ENCODE measurements at places on chromosomes 12 and 14.

DNA sequence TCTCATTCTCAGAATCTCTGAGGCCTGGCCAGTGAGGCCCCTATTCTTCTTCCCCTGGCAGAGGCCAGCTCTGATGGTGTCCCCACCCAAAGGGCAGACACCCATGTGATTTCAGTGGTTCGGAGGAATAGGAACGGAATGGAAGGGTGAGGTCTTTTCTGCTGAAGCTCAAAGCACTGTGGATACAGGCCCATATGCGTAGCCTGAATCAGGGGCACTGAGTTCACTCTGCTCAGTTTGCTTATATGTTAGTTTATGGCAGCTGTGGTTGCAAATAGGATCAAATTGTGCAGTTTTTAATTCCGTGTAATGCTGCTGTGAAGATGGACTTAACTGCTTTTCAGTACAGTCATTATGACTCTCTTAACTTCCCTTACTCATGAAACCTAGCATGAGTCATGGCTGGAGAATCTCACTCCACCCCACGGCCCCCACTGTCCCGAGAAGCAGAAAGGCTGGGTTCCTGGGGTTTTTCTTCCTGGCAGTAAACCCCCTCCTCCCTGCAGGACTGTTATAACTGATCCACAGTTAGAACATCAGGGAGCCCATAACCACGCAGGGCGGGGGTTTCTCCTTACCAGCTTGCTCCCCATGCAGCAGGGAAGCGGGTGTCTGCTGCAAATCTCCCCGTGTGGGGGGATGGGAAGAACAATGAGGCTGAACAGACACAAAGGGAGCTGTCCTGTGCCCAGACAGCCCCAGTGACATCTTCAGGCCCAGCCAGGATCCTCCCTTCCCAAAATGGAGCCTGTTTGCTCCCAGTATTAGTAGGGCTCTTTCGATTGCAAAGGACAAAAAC, 122.7 kb downstream of the SLC38A6 start:
- DNase-seq, result peak; percentile 99

- no peak for DNase-seq
Measured at GRCh38 chr12:27260746-27261145, 16.7 kb downstream of the STK38L start.

DNA sequence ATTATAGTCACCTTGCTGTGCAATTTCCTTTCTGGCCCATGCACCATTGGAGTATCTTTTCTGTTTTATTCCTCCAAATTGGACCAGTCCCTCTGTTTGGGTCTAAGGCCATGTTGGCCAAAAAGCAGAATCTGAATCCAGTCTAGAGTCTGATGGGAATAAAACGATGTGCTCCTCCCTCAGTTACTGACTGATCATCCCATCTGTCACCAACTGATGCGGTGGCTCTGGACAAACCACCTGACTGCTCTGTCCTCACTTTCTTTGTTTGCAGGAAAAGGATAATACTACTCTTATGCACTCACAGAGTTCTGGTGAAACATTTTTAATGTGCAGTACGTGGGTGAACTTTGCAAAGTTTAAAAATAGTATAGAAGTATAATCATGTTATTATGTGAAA, 120.2 kb upstream of the HIF1A start:
- no peak for DNase-seq

GRCh38 chr14:75909630-75910029, 72.2 kb downstream of the TGFB3 start:
- no peak for DNase-seq

DNA sequence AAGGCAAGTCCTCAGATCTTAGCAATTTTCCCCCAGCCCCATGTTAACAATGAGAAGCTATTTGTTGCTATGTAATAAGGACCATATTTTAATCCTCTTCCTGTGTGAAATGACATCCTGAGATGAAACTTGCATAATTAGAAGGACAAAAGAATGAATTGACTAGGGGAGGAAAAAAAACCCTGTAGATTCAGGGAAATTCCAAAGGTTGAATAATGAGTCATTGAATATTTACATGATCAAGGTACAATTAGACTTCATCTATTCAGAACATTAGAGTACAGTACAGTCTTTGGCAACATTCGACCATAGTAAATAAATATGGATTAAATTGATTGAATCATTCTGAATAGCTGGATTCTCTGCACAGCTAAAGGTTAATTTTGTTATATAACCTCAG, 9.4 kb downstream of the MYBPC1 start:
- no peak for DNase-seq

DNA sequence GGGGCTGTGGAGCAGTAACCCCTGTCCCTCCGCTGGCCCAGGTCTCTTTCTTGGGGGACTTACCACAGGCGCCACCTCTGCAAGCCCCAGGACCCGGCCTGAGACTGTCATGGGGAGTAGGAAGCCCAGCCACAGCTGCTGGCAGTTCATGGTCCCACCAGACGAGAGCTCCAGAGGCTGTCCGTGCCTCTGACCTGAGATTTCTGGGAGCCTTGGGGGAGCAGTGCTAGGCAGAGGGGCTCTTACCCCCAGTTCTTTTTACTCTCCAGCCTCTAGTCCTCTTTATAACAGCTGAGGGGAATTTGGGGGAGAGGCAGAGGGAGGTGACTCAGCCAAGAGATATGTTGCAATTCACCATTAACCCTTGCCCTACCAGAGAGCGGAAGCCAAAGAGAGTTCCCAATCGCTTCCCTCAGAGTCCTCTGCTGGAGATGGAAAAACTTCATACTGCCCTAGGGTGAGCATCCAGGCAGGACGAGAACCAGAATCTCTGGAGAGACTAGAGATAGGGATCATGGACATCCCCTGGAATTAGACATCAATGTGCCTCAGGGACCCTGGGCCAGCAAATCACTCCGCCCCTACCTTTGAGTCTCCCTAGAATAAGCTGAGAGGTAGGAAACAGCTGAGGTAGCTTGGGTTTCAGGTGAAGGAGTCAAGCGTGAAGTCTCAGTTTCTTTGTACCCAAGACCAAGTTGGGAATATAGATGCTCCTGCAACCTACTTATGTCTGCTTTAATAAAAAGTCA, at the start of gene MMP19:
TSS of gene MMP19 (minus strand) at position 256 of the 749 bp plus-strand sequence. CDS start at position 150, 106 bp downstream.
- peak; percentile 82 for DNase-seq

DNA sequence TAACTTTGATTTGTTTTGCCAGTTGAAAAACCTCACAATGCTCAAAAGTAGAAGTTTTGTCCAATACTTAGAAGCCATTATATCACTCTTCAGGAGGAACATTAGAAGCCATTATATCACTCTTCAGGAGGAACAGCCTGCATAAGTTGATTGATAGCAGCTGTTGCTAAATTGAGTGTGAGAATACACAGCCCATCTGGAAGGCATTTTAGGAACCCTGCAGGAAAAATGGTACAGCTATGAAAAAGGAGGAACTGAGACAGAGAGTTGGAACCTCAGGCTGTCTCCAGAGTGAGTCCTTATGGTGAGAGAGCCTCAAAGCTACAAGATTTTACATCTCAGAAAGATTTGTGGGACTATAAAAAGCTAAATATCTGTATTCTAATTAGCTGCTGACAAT, 207.0 kb downstream of the MYRFL start:
- DNase-seq, result peak; percentile 52

GRCh38 chr12:100127766-100128511, 14.7 kb downstream of the BLTP3B start:
- DNase-seq, result peak; percentile 59

- peak; percentile 67 for DNase-seq
Measured at GRCh38 chr12:1634590-1635191, 5.7 kb downstream of the WNT5B start.

DNA sequence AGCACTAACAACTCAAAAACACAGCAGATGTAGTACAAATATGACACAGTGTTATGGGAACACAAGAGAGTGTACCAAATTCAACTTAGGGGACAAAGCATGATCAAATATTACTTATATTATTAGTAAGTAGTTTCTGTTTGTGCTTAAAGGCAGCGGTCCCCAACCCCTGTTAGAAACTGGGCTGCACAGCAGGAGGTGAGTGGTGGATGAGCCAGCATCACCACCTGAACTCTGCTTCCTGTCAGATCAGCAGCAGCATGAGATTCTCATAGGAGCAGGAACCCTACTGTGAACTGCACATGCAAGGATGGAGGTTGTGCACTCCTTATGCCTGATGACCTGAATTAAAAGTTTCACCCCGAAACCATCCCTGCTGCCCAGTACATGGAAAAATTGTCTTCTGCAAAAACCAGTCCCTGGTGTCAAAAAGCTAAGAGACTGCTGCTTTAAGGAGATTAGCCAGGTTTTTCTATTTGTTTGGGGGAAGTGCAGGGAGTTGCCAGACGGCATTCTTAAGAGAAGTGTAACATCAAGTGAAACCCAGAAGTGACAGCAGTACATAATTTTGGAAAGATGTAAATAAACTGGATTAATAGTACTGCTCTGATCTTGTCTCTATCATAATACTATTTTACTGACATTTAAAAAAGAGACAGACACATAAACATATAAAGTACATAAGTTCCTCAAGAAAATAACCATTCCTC, 26.7 kb downstream of the GTF2A1 start:
- no peak for DNase-seq

GRCh38 chr12:92334552-92334951, 188.9 kb upstream of the BTG1 start:
- no peak for DNase-seq

DNA sequence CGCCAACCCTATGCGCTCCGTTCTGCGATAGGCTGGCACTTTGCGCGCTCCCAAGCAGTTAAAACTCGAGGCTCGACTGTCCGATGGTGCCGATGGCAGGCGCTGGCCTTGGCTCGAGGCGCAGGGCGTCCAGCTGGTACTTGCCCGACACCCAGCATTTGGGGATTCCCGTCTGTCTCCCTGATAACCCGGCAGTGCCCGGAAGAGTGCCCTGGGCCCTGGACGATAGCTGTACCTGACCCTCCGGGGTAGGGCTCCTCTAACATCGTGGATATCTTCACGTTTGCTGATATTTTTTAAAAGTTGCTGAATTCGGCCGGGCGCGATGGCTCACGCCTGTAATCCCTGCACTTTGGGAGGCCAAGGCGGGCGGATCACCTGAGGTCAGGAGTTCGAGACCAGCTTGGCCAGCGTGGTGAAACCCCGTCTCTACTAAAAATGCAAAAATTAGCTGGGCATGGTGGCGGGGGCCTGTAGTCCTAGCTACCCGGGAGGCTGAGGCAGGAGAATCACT, 908 bp upstream of the WIF1 start:
- DNase-seq, result no peak

GRCh38 chr12:121741743-121742142, 29.2 kb downstream of the TMEM120B start:
- DNase-seq, result no peak

DNA sequence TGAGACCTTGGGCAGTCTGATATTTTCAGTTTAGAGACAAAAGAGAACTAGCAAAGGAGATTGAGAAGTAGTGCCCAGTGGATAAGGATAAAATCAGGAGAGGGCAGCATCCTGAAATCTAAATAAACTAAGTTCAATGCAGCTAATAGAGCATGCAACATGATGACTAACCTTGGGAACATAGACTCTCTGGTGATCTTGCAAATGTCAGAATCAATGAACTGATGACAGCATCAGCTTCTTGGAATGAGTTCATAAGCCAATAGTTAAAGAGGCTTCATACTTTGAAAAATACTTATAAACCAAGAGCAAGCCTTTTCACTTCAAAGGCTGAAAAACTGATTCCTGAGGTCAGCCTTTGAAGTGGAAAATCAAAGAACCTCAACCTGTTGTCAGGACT, 8.2 kb downstream of the TAS2R19 start:
- DNase-seq, result peak; percentile 4

- DNase-seq, result no peak
Measured at GRCh38 chr14:67544590-67544989, 11.5 kb downstream of the PLEKHH1 start.

DNA sequence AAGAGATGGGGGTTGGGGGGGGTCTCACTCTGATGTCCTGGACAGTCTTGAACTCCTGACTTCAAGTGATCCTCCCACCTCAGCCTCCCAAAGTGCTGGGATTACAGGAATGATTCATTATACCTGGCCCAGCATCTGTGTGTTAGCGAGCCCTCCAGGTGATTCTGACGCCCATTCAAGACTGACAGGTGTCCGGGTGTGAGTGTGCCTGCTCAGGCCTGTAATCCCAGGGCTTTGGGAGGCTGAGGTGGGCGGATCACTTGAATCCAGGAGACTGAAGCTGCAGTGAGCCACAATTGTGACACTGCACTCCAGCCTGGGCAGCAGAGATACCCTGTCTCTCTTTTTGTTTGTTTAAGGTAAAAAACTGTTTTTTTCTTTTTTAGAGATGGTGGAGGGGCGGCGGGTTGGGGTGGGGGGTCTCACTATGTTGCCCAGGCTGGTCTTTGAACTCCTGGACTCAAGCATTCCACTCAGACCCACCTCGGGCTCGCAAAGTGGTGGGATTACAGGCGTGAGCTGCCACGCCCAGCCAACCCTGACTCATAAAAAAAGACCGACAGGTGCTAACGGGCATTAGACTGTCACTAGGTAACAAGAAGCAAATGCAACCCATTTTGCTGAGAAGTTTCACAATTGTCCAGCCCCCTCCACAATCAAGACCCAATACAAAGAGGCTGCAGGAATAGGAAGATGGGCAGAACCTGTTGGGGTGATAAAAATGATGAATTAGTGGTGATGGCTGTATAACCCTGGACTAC, 4.7 kb downstream of the VSIG10 start:
- no peak for DNase-seq

GRCh38 chr14:20734430-20734806, 11.3 kb upstream of the EDDM3A start:
- no peak for DNase-seq

DNA sequence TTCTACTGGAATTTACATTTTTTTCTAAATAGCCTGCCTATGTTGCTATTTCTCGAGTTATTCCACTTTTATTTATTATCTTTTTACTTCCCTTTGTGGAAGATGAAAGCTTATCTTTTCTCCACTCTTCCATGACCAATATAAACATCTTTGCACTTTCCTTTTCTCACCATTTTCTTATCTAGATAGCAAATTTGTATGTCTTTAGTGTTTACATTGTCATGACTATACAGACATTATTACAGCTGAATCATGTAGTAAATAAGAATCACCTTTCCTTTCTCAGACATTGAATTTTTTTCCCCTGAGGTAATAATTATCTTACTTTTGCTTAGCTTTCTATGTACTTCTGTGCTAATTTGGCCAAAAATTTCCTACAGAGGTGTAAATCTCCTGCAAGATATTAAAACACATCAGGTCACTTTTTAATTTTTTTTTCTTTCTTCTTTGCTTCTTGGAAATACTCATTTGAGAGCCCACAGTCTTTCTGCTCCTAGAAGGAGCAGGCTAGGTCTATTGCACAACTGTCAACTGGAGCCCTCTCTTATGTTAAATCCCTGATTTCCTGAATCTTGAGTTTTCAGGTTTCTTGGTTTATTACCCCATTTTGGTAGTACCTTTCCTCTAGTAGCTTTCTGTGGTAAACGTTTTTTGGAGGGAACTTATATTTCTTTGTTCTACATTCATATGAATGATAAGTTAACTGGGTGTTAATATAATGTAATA, 109.0 kb upstream of the ATP2B1 start:
- no peak for DNase-seq

- peak; percentile 27 for DNase-seq
Measured at GRCh38 chr14:83071888-83072501, 1538.3 kb upstream of the SEL1L start.

DNA sequence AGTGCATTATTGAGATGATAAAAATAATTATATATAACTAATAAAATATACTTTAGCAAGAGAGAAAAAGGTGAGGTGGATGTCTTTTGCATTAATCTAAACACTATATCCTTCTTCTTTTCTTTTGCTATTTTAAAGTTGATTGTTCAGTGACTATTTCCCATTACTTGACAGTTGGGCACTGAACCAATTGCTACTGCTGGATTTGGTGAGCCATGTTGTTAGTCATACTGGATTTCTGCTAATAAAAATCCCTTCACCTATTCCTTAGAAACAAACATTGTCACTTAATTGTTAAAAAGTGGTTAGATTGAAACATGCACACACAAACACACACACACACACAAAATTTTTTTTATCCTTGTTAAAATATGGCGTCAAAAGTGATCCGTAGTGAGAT, 251.6 kb upstream of the ALG10 start:
- DNase-seq, result no peak

- no peak for DNase-seq
Measured at GRCh38 chr14:101878822-101879528, 85.4 kb upstream of the DYNC1H1 start.
